Brain microvascular endothelial cell (primary cell): ENCODE measurements at places on chromosomes 1 and 21.
A peak's percentile ranks its signal among the peaks of the same experiment; 100 is the strongest.

- DNase-seq: peak; percentile 9
Observed at GRCh38 chr1:233613252-233614172, at the start of gene KCNK1. TSS of gene KCNK1 (plus strand) at chr1:233614106. CDS start at chr1:233614172, 66 bp downstream.

- DNase-seq: no peak
Observed at GRCh38 chr21:26833011-26833410, 12.2 kb downstream of the ADAMTS1 start.

GRCh38 chr1:10890491-10891071 is 94.1 kb upstream of the CASZ1 start:
- DNase-seq: no peak

GRCh38 chr1:243507672-243508302 is 251.9 kb downstream of the SDCCAG8 start:
- DNase-seq: no peak

DNA sequence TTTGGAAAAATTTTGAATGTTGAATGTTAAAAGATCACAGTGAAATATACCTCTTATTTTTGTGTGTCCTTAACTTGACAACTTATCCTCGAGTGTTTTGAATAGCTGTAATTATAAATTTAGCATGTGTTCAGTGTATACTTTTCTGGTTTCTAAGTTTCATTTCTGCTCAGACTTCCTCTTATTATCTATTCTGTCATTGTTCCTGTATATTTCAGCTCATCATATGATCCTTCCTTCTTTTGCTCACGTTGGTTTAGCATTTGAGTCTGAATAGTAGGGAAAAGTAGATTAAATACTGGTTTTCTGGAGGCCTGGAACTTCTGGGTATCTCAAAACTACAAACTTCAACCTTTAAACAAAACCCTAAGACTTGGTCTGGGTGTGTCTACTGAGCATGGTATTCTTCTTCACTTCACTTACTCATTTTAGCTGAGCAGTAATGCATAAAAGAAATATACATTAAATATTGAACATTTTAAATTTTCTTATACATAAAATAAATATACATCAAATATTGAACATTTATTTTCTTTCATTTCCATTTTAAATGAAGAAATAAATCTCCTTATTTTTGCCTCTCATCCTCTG is 3.3 kb upstream of the ATP6V1G3 start:
- no peak for DNase-seq

- no peak for DNase-seq
Observed at GRCh38 chr1:242212401-242212800, 213.5 kb upstream of the MAP1LC3C start.

GRCh38 chr1:239353536-239353935 is 32.8 kb upstream of the CHRM3 start:
- DNase-seq: no peak

DNA sequence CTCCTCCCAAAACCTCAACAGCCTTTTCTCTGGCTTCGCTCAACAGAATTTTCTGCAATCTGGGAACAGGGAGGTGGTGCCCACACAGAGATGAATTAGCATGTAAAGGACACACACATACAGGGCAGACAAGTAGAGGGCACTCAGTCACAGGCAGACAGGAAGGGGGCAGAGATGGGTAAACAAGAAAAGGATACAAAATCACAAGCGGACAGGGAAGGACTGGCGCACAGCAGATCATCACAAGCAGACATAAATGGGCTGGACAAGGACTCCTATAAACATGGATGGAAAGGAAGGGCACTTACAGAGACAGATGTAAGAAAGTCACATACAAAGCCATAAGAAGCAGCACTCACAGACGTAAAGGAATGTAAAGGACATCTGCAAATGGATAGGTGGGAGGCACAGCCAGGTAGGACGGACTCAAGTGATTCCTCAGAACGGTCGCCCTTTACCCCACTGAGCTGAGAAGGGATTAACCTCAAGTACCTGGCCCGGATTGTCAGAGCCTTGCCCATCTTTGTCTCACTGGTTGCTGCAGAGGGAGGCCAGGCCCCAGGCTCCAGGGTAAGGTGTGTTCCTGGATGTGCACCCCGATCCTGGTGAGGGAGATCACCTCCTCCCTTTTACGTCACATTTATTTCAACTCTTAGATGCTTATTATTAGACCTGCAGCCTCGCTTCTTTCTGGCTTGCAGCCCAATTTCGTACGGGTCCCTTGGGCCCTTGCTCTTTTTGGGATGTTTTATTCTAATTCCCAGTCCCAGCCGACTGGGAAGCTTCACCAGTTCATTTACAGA is 836 bp upstream of the PRCC start:
- no peak for DNase-seq

DNA sequence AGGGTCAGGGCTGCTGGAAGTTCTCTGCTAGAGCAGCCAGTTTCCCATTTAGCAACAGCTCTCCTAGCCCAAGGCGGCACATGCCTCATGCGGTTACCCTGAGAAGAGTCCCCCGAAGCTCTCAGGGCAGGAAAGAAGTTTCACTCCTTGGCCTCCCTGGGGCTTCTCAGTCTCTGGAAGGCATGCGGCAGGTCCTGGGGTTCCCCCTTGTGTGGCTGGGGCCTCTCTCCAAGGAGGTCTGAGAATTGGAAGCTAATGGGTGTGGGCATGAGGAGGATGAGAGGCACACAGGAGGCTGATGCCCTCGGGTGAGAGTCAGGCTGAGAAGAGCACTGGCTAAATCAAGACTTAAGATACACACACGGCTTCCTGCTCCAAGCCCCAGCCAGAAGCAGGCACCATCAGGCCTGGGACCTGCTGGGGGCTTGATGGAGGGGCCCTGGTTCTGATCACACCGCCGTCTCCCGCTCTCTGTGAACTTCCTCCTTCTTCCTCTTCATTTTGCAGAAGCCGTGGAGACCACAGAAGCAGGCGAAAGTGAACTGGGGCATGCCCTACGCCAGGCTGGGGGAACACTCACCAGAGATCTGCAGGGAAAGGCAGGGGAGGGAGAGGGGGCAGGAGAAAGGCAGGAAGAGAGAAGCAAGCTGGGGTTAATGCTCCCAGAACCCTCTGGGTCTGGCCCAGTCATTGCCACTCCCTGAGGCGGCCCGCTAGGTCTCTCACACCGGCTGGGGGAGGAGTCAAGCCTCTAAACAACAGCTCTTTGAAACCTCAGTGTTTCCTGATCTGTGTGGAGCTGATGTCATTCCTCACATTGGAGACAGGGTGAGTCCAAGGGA is 15.1 kb downstream of the BLACAT1 start:
- peak; percentile 17 for DNase-seq

GRCh38 chr1:212030936-212031528 is 4.3 kb downstream of the INTS7 start:
- DNase-seq: peak; percentile 84

DNA sequence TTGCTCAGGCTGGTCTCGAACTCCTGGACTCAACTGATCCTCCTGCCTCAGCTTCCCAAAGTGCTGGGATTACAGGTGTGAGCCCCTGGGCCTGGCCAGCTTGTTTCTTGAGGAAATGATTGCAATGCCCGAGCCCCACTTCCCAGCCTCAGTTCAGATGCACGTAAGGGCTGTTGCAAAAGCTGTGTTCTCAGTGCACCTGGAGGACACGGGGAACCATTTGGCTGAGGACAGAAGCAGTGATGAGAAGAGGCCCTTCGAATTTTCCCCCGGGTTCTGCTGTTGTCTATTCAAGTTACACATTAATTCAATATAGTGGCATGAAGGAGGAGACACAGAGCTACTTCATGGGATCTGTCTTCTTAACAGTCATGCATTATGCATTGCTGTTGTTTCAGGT is 78.8 kb upstream of the WDR26 start:
- DNase-seq: no peak

DNA sequence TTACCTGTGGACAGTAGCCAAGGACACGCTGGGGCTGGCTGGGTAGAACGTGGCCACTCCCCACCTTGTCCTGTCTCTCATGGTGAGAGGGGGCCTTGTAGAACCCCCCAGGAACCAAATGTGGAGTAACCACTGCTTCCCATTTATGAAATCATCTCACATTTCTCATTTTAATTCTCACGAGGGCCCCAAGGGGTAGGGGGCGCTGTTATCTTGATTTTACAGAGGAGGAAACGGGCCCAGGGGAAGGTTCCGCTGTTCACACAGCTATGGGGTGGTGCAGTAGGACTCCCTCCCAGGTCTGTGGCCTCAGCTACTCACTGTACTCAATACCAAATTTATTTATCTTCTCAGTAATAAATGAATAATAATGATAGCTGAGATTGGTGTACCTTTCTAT is 5.5 kb downstream of the SMPDL3B start:
- peak; percentile 22 for DNase-seq

GRCh38 chr1:181704546-181704945 is 221.2 kb downstream of the CACNA1E start:
- DNase-seq: no peak

- no peak for DNase-seq
Observed at GRCh38 chr1:93353286-93353685, 7.6 kb downstream of the DR1 start.

- DNase-seq: no peak
Observed at GRCh38 chr1:50705041-50705440, 255.0 kb downstream of the FAF1 start.

DNA sequence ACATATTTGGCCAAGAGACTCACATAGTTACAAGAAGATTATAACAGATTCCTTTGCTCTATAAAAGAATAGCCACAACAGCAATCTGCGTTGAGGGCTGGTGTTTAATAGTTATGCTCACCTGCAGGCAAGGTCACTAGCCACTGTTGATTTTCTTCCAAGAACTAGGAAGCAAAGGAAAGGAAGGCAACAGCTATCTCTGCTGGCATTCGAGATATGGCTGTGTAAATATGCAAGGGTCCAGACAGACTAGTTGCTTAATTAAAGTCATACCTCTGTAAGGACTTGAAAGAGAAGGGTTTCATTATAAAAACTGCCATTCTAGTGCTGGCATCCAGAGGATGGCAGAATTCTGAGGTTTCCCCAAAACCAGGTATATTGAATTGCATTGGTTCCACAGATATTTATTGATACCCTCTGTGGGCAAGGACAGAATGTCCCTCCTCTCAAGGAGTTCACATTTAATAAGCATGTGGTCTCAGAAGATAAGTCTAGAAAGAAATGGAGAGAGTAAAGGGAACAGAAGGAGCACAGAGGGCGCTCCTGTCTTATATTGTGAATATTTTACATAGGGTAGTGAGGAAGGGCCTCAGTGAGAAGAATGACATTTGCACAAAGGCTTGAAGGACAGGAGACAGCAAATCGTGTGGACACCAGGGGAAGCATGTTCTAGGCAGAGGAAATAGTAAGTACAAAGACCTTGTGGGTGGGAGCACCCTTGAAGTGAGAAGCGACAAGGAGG is 23.6 kb upstream of the PLEKHA6 start:
- no peak for DNase-seq

DNA sequence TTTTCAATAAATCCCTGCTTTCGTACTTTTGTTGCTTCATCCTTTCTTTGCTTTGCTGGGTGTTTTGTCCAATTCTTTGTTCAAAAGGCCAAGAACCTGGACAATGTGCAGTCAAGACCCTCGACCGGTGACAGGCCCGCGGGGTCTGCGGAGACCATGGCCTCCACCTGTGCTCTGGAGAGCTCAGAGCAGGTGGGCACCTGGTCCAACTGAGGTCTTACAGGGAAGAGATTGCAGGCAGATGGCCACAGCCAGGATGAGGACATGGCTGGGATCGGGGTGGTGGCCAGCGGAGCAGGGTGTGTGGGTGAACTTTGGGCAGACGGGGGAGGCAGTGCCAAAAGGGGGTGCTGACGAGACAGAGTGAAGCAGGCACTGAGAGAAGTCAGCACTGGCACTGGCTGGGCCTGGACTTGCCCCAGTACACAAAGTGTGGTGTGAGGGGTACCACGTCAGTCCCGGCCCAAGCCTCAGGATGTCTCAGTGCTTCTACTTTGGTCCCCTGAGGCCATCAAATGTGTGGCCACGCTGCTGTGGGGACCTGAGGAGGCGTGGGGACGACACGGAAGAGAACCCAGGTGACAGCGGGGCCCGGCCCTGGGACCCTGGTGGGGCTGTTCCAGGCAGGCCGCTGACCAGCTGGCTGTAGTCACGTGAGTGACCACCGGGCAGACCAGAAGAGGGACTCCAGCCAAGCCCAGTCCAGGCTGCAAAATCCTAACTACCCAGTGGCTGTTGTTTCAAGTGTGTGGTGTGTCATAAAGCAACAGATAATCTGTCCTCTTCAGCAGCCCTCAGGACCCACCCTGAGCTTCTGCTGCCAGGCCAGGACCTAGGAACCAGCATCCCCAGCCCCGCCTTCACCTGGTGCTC is 10.4 kb upstream of the CCDC27 start:
- DNase-seq: no peak

GRCh38 chr1:213976665-213977485 is 10.9 kb upstream of the PROX1 start:
- DNase-seq: no peak
